ENCODE measurements at places on chromosomes 13 and 19.

DNA sequence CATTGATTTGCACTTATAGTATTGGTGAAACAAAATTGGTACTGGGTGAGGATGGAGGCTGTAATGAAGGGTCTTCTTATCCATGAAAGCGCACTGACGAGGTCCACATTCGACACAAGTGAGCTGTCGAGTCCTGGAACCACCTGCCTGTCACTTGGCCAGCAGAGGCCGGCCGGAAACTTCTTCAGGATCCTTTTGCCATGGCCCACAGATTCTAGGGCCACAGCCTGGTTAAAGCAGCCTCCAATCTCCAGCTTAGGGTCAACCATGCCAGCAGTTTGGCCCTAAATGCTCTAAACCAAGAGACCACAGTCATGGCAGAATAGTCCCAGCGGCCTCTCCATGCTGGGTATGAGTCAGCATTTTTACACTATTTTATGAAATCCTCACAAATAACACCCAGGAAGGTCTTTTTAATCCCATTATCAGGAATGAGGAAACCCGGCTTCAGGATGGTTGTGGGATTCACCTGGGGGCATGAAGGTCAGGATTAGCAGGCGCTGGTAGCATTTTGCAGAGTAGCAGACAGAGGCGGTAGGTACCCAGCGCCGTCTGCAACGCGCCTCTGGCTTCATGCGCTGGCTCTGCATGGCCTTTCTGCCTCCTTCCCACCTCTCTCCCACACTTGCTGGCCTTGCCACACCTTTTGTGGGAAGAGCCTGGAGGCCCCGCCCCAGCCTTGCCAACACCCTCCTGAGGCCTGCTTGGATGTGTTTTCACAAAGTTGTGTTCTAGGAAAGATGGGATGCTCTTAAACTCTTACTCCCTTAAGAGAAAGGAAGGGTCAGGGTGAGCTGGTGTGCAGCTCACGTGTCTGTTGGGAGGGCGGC is 15.2 kb downstream of the GAS6 start:
- DNase-seq, result no peak

GRCh38 chr19:18683109-18683957 is at the start of gene CRTC1:
Gene CRTC1, plus strand, starts transcription at chr19:18683680. Its CDS starts 23 bp downstream, at chr19:18683703.
- DNase-seq, result peak; percentile 73

- DNase-seq, result peak; percentile 75
Measured at GRCh38 chr19:10699650-10700335, 1.4 kb upstream of the QTRT1 start.

GRCh38 chr19:32388393-32388855 is 17.1 kb upstream of the DPY19L3 start:
- DNase-seq, result no peak

- no peak for DNase-seq
Measured at GRCh38 chr19:17180997-17181702, 34.0 kb upstream of the USE1 start.
